ENCODE measurements at places on chromosomes 1 and 21.

DNA sequence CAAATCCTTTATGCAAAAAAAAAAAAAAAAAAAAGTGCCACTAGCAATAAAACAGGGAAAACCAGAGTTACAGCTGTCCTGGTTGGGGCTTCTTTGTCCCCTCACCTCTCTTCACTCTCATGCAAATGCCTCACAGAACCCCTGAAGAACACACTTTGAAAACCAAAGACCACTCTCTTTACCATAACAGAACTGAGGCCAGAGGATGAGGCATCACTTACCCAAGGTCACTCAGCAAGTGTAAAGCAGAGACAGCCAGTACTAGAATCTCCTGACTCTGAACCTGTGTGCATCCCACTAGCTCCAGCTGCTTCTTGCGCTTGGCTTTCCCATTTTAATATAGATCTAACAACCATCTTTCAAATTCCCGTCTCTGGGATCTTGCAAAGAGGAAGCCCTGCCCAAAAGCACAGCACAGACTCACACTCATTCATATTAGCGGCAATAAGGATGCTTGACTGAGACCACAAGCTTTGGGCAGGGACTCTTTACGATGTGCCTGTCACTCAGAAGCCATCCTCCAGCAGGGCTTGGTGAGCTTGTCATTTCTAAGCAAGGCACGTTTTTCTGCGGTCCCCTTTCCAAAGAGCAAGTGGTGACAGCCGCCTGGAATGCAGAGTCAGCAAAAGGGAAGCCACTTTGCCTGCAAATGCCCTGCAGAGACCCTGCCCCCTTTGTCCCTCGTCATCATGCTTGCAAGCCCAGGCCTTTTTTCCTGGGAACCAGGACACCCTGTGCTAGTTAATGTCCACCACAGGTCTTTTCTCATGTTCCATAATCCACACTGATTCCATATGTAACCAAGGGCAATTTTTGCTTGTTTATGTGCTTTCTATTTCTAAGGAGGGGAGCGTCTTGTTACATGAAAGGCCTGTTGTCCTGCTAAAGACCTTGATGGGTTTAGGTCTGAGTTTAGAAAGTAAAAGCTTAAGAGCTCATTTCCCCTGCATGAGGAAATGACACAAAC lies 76.5 kb upstream of the NFIA start:
- no peak for DNase-seq

GRCh38 chr1:81335876-81336275 lies 464.9 kb upstream of the ADGRL2 start:
- DNase-seq: no peak

DNA sequence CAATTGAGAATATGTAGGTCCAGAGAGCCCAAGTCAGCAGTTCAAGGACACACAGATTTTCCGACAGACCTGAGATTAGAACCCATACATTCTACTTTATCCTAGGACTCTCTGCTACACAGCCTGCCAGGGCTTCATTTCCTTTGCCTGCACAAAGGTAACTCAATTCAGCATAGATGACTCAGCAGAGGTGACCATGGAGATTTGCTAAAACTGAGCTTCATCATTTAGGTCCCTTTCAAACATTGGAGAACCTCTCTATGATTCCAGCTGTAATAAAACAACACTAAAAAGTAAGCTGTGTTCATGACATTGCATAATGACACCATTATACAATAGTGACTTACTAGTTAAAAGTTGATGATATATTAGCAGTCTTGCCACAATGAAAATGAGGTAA lies 22.2 kb downstream of the DAB1 start:
- no peak for DNase-seq

GRCh38 chr1:154474802-154475201 lies 27.2 kb upstream of the TDRD10 start:
- DNase-seq: peak; percentile 64

DNA sequence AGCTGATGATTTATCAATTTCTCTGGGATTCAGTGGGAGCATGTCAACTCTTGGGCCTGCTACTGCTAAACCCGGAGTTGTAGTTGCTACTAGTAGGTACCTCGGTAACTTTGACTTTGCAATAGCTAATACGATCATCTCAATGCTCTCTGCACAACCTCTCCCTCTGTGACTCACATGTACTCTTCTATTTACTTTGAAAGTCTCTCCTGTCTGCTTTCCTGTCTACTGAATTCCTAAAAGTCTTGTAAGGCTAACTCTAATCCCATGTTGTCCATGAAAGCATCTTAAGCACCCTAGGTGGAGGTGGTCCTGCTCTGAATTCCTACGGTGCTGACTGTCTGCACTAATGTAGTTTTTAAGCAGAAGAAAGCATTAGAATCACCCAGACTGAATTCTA lies 29.3 kb downstream of the SLC9C2 start:
- no peak for DNase-seq

- no peak for DNase-seq
Measured at GRCh38 chr1:36973056-36973455, 61.3 kb downstream of the GRIK3 start.

DNA sequence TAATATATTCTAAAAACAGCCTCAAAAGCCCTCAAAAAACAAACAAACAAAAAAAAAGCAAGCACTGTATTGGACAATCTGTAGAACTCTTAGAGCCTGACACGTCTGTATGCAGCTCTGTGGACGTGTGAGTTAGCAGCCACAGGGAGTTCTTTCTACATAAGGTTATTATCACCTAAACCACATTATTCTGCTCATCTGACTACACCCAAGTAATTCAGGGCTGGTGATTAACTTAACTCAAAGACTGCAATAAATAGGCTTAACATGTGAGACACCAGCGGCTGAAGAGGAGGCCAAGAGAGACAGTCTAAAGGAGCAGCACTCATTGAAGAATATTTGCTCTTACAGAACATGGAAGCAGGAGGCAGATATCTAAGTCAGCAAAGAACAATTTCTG lies 316.0 kb downstream of the VAV3 start:
- DNase-seq: no peak

DNA sequence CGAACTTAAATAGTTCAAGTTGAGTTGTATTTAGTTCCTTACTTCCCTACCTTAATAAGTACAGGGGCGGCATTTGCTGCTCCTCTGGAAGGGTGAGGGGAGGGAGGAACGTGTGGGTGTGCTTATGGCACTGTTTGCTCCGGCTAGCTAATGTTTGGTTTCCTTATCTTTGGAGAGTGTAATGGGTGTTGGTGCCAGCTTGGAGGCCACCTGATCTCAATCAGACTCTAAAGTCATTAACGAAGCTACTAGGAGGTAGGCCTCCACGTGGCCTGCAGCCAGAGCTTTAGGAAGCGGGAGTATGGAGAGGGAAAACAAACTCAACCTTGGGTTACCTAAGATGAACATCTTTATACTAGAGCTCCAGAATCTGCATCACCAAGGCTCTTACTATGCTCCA lies 43.0 kb upstream of the RAP1A start:
- DNase-seq: no peak

DNA sequence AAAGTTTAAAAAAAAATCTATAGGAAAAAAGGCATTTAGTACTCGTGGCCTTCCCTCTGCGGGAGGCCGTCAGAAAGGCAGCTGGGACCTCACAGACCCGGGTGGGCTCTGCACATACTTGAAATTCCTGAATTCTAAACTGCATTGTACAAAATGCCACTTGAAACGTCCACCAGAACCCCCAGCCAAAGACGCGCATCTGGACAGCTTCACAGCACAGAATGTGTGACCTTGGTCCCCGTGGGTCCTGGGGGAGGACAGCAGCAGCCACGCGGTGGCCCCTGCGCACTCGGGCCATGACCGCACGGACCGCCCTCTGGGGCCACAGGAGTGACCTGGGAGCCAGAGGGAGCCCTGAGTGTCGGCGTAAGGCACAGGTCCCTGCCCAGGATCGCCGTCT lies 20.6 kb upstream of the MRPS14 start:
- no peak for DNase-seq

DNA sequence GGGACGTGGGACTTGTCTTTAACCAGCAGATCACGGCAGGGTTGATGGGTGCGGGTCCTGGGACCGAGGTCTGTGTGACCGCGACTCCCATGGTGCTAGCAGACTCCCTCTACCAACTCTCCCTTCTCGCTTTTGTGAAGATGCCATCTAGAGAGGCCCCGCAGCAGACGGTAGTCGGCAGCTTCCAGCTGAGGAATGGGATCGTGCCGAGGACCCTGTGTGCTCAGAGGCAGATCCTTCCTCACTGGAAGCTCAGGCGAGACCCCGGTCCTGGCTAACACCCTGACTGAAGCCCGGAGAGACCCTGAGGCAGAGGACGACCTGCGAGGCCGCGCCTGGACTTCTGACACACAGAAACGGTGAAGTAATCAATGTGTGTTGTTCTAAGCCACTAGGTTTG lies 12.5 kb upstream of the SPATC1L start:
- no peak for DNase-seq

DNA sequence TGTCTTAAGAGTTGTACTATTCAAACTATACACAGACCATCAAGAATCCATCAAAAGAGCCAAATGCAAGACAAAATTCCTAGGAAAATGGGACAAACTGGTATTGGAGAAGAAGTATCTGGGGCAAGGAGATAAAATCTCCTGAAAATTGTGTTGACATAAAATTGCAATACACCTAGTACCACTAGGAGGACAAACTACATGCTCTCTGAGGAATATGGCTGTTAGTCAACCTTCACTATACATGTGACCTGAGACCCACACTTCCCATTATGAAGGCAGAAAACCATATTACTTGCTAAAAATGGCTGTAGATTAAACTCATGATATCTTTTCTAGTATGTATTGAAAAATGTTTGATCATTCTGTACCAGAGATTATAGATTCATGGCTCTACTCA lies 30.0 kb downstream of the IRF2BP2 start:
- DNase-seq: peak; percentile 14

DNA sequence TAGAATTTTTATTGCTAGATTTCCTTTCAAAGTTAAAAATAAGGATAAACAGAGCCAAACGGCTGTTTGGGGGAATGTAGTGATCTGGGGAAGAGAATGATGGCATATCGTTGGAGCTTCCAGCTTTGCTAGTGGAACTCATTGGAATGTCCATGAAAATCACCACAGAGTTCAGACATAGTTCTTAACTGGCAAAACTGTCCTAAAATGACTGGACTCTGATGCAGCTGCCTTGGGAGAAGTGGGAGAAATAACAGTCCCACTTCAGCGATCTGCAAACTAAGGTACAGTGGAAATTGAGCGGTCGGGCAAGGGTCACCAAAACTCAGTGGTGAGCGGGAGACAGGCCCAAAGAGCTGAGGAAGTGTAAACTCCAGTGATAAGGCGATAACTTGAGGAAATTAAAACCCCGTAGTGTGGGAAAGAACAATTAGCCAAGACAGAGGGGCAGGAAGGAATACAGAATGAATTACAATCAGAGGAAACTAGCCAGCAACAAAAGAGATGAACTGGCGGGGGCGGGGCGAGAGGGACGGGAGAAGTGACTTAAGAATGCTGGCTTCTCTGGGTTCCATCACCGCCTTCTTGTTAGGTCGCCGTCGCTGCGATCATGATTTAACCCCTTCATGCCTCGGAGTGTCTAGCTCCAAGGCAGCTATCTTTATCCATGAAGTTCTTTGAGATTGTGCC lies 89.8 kb upstream of the ARHGAP29 start:
- peak; percentile 93 for DNase-seq

Measured in endothelial cell of umbilical vein (primary cell).